ENCODE measurements at places on chromosomes 13 and 19.

GRCh38 chr19:3813473-3814392, 27.6 kb upstream of the MATK start:
- no peak for DNase-seq

DNA sequence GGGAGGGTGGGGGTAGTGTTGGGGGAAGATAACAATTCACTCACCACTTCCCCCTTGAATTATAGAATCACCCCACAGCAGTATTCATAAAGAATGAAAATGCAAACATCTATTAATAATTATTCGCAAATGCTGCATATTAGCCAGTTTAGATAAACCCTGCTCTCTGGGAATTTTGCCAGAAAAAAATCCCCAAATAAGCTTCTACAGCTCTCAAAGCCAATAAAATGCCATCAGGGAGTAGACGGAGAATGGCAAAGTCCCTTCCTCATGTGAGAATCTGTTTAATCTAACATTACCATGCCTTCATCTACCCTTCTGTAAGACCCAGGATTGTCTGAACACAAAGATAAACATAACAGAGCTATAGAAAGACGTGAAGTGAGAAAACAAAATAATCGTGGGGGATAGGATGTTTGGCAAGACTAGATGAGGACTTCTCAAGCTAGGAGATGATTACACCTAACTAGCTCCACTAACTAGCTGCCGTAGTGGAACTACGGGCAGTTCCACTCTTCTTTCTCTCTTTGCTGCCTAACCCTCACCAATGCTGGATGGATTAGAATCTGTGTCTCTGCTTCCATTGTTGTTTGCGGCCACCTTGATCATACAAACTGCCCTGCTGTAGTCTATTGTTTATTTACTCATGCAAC, 32.4 kb upstream of the CACNA1A start:
- no peak for DNase-seq

- no peak for DNase-seq
These were observed 806 bp downstream of the ZNF90 start for GRCh38 chr19:20078581-20079031.

- DNase-seq = peak; percentile 54
These were observed 18.1 kb upstream of the GTF3A start for GRCh38 chr13:27406178-27406939.

- no peak for DNase-seq
These were observed 83.4 kb downstream of the SIPA1L3 start for GRCh38 chr19:37990362-37990761.

DNA sequence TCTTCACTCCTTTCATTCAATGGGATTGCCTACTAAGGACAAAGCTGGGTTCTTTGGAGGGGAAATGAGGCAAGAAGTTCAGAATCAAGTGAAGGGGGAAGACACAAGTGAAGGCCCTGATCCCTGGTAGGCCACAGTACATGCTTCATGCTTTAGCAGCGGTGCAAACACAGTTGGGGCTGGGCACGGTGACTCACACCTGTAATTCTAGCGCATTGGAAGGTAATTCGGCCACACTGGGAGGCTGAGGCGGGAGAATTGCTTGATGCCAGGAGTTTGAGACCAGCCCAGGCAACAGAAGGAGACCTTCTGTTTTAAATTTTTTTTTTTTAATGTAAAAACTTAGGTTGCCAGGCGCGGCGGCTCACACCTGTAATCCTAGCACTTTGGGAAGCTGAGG, 23.4 kb upstream of the GATAD2A start:
- no peak for DNase-seq

GRCh38 chr13:67588607-67589006, 358.5 kb upstream of the PCDH9 start:
- DNase-seq = no peak

DNA sequence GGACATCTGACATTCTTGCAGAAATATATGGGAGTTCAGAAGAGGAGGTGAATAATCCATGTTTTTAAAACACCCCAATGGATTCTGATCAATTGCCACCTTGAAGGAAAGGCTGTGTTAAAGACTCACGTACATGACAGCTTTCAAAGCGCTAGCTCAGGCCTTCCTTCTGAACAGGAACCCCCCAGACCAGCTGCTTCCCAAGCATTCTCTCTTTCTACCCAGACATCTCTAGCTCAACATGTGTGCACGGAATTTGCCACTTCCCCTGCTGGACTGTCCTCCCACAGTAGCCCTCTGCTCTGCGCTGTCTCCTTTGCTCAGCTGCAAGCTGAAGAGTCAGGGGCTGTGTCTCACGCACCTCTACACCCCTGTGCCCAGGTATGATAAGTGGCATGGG, 54.5 kb downstream of the STK24 start:
- DNase-seq = no peak

DNA sequence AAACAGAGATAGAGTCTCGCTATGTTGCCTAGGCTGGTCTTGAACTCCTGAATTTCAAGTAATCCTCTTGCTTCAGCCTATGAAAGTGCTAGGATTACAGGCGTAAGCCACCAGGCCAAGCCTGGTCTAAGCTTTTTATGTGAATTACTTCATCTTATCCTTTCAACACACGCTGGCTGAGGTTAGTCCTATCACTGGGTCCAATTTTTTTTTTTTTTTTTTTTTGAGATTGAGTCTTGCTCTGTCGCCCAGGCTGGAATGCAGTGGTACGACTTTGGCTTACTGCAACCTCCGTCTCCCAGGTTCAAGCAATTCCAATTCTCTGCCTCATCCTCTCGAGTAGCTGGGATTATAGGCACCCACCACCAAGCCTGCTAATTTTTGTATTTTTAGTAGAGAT, 10.4 kb downstream of the MYO1F start:
- DNase-seq = no peak

DNA sequence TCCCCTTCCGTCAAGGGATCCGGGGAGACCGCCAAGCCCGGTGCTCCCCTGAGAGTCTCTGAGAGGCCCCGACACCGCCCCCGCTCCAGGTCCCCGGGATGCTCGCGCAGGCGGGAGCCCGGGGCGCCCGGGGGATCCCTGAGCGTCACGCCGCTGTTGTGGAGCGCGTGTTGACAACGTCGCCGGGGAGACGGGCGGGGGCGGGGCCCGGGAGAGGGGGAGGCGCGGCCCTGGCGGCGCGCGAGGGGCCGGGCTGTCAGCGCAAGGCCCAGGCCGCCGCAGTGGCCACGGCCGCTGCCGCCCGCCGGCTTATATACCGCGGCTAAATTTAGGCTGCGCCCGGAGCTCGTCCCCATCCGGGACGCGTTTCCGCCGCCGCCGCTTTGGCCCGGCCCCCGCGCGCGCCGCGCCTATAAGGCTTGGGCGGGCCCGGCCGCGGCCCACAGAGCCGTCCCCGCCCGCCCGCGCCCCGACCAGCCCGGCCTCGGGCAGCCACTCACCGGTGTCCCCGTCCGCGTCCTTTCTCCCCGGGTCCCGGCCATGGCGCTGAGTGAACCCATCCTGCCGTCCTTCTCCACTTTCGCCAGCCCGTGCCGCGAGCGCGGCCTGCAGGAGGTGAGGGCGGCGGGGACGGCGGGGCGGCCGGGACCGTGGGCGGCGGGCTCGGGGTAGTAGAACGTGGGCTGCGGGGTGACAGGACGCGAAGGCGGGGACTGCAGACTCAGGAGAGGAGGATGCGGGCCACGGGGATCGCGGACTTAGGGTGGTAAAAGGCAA, at the start of gene KLF2:
Gene KLF2 (plus strand): TSS at position 443 of the 777 bp plus-strand sequence. CDS start 98 bp downstream, at position 541.
- DNase-seq = no peak

DNA sequence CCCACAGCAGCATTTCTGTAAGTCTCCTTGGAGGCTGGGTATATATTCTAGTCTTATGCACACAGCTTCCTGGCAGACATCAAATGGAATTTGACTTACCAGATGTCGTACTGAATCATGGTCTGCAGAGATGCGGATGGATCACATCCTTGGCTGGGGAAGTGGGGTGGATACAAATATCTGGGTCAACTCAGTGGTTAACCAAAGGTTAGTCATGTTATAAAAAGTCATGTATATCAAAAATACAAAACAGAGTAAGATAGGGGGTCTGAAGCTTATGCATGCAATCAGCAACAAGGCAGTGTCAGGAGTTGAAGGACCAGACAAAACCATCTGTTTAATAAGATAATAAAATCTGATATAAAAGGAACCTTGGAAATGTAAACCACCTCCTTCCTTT, 61.9 kb downstream of the WASF3 start:
- DNase-seq = no peak

GRCh38 chr19:5216141-5216847, 124.3 kb downstream of the PTPRS start:
- no peak for DNase-seq
